ENCODE measurements at places on chromosomes 5 and 9. TPM values are rescaled to one million over a fixed set of nuclear protein-coding genes. Genes with fewer than 3 reads are reported as not detected.

Gene ORM2
- total RNA-seq: not detected

Gene PCDHB9
- 0.44 TPM for total RNA-seq

Gene GPR150
- total RNA-seq: 0.13 TPM

Gene CDKN2B-AS1
- 5.2 TPM for total RNA-seq

Gene HEMGN
- not detected for total RNA-seq

Gene GM2A
- 27.0 TPM for total RNA-seq

Gene SLIT3
- 42.5 TPM for total RNA-seq

Gene ATP6V1G1
- total RNA-seq: 138 TPM

Gene RGS7BP
- 1.7 TPM for total RNA-seq

Gene ZNF462
- total RNA-seq: 5.2 TPM

Data from aortic smooth muscle cell (primary cell).